A549 treated with CpdA at 1 μM for 4 hours (cell line): ENCODE measurements at places on chromosomes 2 and 18. TPM values are rescaled to one million over a fixed set of nuclear protein-coding genes. Genes with fewer than 3 reads are reported as not detected.

The CXCR4 gene
- 0.41 to 1.0 TPM (median 0.55 TPM) in 5 replicates for total RNA-seq

The ASB18 gene
- total RNA-seq = not detected in 5 replicates

The SERPINB11 gene
- 0.11 TPM in 1 of 5 replicates, not detected in the others for total RNA-seq

The IL1A gene
- 0.12 to 0.16 TPM (median 0.14 TPM) in 4 of 5 replicates, not detected in the other for total RNA-seq

The CHST9 gene
- not detected in 5 replicates for total RNA-seq
